ENCODE measurements at places on chromosomes 12 and 14.

- DNase-seq: peak; percentile 26
Observed at GRCh38 chr12:2320841-2321240, 268.1 kb downstream of the CACNA1C start.

DNA sequence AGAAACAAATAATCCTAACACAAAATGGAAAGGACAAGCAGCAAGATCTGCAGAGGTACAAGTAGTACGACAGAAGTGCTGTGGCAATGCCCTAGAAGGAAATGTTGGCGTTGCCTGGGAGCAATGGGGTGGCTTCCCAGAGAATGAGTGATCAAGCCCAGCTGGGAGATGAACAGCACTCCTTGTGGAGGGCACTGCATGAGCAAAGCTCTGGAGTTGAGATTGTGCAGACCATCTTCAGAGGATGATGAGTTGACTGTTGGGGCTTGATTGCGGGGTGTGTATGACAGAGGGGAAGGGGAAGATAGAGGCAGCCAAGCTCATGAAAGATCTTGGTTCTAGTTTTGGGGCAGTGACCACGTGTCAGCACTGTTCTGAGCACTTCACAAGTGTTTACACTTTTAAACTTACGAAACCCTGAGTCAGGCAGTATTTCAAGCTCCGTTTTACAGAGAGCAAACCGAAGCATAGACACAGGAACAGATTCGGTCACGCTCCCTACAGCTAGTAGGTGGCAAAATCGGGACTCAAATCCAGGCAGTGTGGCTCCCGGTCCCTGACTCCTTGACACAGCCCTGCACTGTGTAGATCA is 127.2 kb upstream of the LHX5 start:
- no peak for DNase-seq

DNA sequence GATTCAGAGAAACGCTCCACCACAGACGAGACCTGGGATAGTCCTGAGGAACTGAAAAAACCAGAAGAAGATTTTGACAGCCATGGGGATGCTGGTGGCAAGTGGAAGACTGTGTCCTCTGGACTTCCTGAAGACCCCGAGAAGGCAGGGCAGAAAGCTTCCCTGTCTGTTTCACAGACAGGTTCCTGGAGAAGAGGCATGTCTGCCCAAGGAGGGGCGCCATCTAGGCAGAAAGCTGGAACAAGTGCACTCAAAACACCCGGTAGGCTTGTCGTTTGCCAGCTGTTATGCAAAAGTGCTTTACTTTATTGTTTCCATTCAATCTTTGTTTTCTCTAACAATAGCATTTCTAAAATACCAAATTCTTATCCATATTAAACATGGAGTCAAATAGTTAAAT is 287.3 kb downstream of the NAV3 start:
- DNase-seq: no peak

- no peak for DNase-seq
Observed at GRCh38 chr12:62006076-62006732, 254.0 kb upstream of the USP15 start.

- no peak for DNase-seq
Observed at GRCh38 chr14:100944052-100944451, 40.5 kb upstream of the RTL1 start.

GRCh38 chr14:103521951-103522563 is 573 bp downstream of the CKB start:
- peak; percentile 42 for DNase-seq

- peak; percentile 44 for DNase-seq
Observed at GRCh38 chr14:52312931-52313355, 1.2 kb upstream of the PTGER2 start.

GRCh38 chr12:48016373-48017020 is 12.2 kb upstream of the COL2A1 start:
- DNase-seq: no peak

- no peak for DNase-seq
Observed at GRCh38 chr14:50371546-50371945, 25.1 kb downstream of the CDKL1 start.

GRCh38 chr12:130559806-130560205 is 156.3 kb downstream of the RIMBP2 start:
- no peak for DNase-seq

DNA sequence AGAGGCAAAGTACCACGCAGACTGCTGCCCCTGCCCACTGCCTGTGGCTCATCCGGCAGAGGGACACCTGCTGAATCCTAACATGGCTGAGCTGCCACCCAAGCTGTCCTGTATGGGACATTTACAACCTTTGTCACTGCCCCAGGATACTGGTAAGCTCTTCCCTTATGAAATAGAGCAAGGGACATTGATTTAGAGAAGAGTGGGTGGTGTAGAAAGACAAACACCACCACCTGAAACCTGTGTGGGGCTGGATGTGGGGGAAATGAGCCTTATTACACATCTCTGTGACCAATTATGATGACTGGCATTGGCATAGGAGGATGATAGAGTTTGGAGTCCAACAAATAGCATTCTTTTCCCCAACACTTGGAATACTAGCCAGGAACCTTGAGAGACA is 81.2 kb upstream of the GZMB start:
- no peak for DNase-seq

DNA sequence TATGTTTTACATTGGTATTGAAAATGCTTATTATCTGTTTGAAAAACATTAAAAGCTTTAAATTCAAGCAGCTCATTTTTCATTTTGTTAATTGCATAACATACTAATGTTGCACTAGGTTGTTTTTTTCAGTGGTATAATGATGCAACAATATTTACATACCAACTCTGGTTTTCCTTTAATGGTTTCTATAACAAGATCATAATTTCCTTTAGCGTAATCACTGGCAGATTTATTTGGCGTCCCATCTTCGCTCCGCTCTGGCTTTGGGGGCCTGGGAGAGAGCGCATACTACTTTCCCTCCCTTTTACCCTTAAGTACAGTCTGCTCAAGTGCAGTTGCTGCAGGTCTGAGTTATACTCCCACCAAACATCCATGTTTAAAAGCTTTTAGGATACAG is 574.1 kb downstream of the PRKD1 start:
- DNase-seq: no peak

Measured in left hindlimb (tissue), 1 donor.